ENCODE measurements at places on chromosomes 4 and X. TPM values are rescaled to one million over a fixed set of nuclear protein-coding genes. Genes with fewer than 3 reads are reported as not detected.

Gene IL21
- not detected for total RNA-seq

Gene GLOD5
- not detected for total RNA-seq

Gene ZNF275
- 5.5 TPM for total RNA-seq

Gene CNGA1
- 0.62 TPM for total RNA-seq

Gene UGT2B10
- total RNA-seq = not detected

Gene HPF1
- total RNA-seq = 13.2 TPM

Gene TENT5D
- not detected for total RNA-seq

Gene MAGEC1
- not detected for total RNA-seq

- H3K4me3 ChIP-seq = no peak overlapping the region
- no peaks in the 10 kb centered on the region for H3K27me3 ChIP-seq
- H3K27ac ChIP-seq = no peak overlapping the region
- DNase-seq = no peak
- H3K4me1 ChIP-seq = no peaks in the 10 kb centered on the region
Observed at GRCh38 chr4:114479595-114479994, 119.0 kb upstream of the UGT8 start.

DNA sequence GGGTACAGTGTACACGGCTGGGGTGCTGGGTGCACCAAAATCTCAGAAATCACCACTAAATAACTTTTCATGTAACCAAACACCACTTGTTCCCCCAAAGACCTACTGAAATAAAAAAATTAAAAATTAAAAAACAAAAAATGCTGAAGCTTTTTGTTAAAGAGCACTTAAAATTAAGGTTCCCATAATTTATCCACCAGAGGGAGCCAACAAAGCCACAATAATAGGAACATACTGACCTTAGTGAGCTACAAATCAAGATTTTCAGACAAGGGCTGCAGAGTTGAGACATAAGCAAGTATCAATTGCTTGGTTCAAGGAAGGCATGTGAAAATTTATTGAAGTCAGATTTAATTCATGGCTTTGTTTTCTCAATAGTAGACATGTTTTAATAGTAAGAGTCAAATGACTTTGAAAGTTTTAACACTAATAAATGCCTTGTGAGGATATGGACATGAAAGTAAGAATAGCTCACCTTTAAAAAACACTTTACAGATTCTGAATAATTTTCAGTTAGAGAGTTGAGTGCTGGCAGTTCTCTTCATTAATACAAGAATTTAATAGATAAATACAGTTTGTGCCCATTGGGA is 43.0 kb upstream of the SCOC start:
- no peaks in the 10 kb centered on the region for H3K36me3 ChIP-seq
- H3K27me3 ChIP-seq = no peaks in the 10 kb centered on the region
- no peak for DNase-seq
- no peak overlapping the region for H3K4me3 ChIP-seq
- H3K4me1 ChIP-seq = no peaks in the 10 kb centered on the region
- no peak overlapping the region for H3K27ac ChIP-seq

DNA sequence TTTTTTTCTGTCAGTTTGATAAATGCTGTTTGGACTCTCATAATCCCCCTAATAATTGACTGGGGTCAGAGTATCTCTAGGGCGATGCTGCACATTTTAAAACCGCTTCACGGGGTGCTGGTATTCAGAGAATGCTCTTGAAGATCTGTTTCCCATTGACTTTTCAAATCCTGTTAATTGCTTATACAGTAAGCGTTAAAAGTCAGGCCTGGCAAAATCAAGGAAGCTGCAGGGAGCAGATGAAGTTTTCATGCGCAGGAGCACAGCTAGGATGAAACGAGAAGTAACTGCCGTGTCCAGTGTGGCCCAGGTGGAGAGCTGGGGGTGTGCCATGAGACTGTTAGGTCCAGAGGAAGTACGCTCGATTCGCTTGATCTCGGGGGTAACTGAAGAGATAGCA is 312.9 kb downstream of the TRIML1 start:
- H3K27me3 ChIP-seq = no peaks in the 10 kb centered on the region
- no peaks in the 10 kb centered on the region for H3K4me1 ChIP-seq
- DNase-seq = no peak
- H3K4me3 ChIP-seq = no peak overlapping the region
- H3K27ac ChIP-seq = no peak overlapping the region

DNA sequence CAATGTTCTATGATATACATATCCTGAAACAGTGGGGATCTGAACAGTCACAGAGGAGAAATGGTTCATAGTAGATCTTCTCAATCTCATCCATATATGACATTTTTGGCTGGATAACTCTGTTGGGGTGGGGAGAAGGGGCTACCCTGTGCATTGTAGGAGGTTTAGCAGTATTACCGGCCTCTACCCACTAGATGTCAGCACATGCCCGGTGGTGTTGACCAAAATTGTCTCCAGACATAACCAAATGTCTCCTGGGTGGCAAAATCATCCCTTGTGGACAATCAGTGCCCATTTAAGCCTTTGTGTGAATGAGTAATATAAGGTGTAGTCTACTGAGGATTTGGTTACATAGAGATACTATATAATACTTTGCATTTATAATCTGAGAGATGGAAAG is 89.9 kb downstream of the PLS3 start:
- H3K27me3 ChIP-seq = peaks cover 5% of the 10 kb centered on the region
- H3K4me1 ChIP-seq = no peaks in the 10 kb centered on the region
- DNase-seq = no peak
- H3K27ac ChIP-seq = no peak overlapping the region
- H3K36me3 ChIP-seq = no peaks in the 10 kb centered on the region
- no peak overlapping the region for H3K4me3 ChIP-seq

GRCh38 chrX:74923942-74924448 is 1.3 kb downstream of the NEXMIF start:
- peak overlapping the region; percentile 63 for H3K4me3 ChIP-seq
- H3K27ac ChIP-seq = no peak overlapping the region
- no peaks in the 10 kb centered on the region for H3K27me3 ChIP-seq
- no peaks in the 10 kb centered on the region for H3K36me3 ChIP-seq
- no peaks in the 10 kb centered on the region for H3K4me1 ChIP-seq
- DNase-seq = peak; percentile 29

- H3K4me3 ChIP-seq = no peak overlapping the region
- no peak overlapping the region for H3K27ac ChIP-seq
- DNase-seq = no peak
Observed at GRCh38 chr4:7826176-7826908, 113.3 kb downstream of the AFAP1 start.

GRCh38 chr4:16360694-16361262 is 134.5 kb upstream of the TAPT1 start:
- DNase-seq = no peak
- H3K27me3 ChIP-seq = no peaks in the 10 kb centered on the region
- H3K4me3 ChIP-seq = no peak overlapping the region
- no peaks in the 10 kb centered on the region for H3K4me1 ChIP-seq
- no peak overlapping the region for H3K27ac ChIP-seq
- no peaks in the 10 kb centered on the region for H3K36me3 ChIP-seq

DNA sequence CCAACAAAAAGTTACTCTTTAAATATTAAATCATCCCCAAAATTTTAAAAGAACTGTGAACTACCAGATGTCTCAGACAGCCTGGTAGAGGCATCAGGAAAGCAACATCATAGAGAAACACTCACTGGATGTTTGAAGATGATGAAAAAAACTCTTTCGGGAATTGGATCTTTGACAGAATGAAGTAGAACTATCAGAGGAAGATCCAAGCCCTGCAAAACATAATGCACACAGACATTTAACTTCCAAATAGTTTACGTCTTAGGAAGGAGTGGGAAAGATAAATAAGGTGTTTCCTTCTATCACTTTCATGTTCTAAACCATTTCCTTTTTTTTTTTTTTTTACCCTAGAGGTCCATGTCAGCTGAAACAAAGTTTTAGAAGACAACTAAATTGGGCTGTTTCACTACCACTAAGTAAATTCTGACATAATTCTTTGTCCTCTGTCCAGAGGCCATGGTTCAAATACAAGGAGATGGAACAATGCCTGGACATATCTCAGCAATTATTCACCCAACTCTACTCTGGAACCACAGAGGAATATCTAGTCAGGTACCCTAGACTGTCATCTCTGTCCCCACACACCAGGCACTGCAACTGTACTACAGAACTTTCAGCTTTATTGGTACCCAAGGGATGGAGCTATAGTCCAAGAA is 217.7 kb upstream of the INTU start:
- no peak for DNase-seq
- no peaks in the 10 kb centered on the region for H3K27me3 ChIP-seq
- H3K36me3 ChIP-seq = no peaks in the 10 kb centered on the region
- H3K27ac ChIP-seq = no peak overlapping the region
- no peaks in the 10 kb centered on the region for H3K4me1 ChIP-seq

GRCh38 chr4:159434114-159434870 is 331.4 kb downstream of the RAPGEF2 start:
- DNase-seq = no peak
- H3K36me3 ChIP-seq = no peaks in the 10 kb centered on the region
- H3K27me3 ChIP-seq = no peaks in the 10 kb centered on the region
- H3K4me3 ChIP-seq = no peak overlapping the region

DNA sequence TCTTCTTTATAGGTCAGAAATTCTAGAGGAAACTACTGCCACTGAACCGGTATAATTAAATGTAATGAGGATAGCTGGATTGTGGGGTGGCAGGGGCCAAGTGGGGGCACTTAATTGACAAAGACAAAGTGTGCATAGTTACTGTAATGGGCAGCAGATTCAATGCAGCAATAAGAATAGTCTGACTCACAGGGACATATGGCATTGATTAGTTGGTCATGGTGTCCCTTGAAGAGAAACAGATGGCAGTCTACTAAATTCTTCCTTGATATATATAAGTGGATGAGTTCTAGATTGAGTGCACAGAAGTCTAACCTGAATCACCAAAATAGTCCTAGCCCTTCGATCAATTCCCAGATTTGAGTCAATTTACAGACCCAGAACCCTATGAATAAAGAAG is 31.6 kb downstream of the ETDC start:
- H3K27ac ChIP-seq = no peak overlapping the region
- H3K4me3 ChIP-seq = peak overlapping the region; percentile 76
- no peaks in the 10 kb centered on the region for H3K36me3 ChIP-seq
- peaks cover 10% of the 10 kb centered on the region for H3K4me1 ChIP-seq
- no peak for DNase-seq

DNA sequence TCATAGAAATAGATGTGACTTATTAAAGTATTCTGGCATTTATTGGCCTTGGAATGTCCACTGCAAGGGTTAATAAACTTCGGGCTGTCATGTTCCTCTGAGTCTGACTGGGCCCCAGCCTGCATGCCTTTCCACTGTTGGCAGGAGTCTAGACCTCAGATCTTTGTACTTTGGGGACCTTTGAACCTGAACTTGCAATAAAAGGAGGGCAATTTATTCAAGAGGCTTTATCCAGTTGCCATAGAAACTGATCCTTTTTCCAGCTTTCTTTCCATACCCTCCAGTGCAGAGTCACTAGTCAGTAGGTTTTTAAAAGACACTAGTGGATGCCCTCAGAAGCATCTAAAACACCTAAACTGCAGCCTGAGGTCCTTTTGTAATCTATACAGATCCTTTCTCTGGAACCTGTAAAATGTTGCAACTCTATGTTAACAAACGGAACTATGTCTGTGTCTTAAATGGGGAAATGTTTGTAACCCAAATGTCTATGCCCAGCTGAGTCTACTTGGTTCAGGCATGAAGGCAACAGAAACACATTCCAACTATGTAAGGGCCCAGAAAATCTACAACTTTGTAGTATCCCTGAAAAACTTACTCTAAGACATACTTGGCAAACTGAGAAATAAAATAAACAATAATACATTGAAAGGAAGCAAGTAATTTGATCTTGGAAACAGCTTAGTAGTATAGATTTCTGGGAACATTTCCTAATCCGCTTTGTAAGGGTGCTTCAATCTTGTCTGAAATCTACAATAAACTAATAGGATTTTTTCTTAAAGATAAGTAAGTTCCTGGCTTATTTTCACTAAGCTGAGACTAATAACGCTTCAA is 41.5 kb downstream of the SOWAHB start:
- no peak for DNase-seq
- no peaks in the 10 kb centered on the region for H3K4me1 ChIP-seq
- no peaks in the 10 kb centered on the region for H3K36me3 ChIP-seq
- H3K27me3 ChIP-seq = no peaks in the 10 kb centered on the region

DNA sequence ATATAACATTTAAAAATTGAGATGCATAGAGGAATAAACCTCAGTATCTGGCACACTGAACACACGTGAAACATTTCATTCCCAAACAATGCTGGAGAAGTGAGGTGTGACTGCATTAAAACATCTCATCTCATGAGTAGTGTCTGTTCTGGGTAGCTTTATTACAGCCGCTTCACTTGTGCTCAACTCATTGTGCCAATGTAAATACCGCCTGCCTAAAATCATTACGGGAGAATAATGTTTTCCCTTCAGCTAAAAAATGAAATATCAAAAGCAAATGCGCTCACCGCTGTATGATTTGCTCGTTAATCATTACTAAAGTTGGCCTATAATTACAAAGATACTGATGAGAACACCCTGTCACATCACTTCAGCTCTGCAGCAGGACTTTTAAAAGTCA is 110.2 kb upstream of the PRPS2 start:
- no peaks in the 10 kb centered on the region for H3K4me1 ChIP-seq
- H3K27ac ChIP-seq = no peak overlapping the region
- DNase-seq = no peak
- H3K4me3 ChIP-seq = no peak overlapping the region
- H3K36me3 ChIP-seq = no peaks in the 10 kb centered on the region

DNA sequence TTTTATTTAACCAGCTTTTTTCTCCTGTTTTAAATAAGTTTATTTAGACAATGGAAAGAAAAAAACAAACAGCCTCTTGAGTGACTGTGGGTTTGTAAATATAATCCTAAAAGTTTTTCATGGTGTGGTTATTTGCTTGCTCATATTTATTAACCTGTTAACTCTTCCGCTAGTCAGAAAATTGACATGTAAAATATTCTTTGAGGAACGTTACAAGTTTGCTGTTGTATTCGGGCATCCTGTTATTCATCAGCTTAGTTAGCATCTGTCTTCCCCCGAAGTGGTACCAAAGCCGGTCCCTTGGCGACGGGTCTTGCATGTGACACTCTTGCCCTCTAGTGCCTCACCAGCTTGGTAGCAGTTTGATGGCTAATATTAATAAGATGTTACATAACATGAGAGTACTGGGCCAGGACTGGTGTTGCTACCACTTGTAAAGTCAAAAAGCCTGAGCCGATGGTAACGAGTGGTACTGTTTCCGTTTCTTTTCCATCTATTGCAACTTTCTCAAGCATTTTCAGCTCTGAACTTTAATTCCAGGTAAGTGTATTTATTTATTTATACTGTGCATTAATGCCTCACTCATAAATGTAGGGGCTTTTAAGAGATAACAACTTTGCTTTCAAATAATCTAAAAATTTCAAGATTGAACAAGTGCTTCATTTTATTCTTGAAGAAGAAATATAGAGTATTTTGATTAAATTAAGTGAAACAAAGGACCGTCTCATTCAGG is at the start of gene NDST3:
Gene NDST3 (plus strand): TSS at position 434 of the 733 bp plus-strand sequence. CDS start 19,425 bp downstream, outside the sequence.
- H3K4me3 ChIP-seq = peak within 1 kb of the TSS; percentile 54
- DNase-seq = peak; percentile 32
- H3K27me3 ChIP-seq = peaks cover 10% of the 10 kb centered on the region
- H3K4me1 ChIP-seq = no peaks in the 10 kb centered on the region
- H3K27ac ChIP-seq = no peak within 1 kb of the TSS

GRCh38 chr4:184513802-184514120 is 39.4 kb upstream of the IRF2 start:
- no peaks in the 10 kb centered on the region for H3K36me3 ChIP-seq
- no peak overlapping the region for H3K4me3 ChIP-seq
- H3K27ac ChIP-seq = no peak overlapping the region
- H3K4me1 ChIP-seq = no peaks in the 10 kb centered on the region

Measured in psoas muscle (tissue), 8 donors.